Activated CD8-positive, alpha-beta memory T cell treated with anti-CD3 and anti-CD28 coated beads for 1 hour (primary cell): ENCODE measurements at places on chromosomes 4 and X.

GRCh38 chr4:156665780-156666366 lies 305.7 kb downstream of the PDGFC start:
- no peak for DNase-seq

DNA sequence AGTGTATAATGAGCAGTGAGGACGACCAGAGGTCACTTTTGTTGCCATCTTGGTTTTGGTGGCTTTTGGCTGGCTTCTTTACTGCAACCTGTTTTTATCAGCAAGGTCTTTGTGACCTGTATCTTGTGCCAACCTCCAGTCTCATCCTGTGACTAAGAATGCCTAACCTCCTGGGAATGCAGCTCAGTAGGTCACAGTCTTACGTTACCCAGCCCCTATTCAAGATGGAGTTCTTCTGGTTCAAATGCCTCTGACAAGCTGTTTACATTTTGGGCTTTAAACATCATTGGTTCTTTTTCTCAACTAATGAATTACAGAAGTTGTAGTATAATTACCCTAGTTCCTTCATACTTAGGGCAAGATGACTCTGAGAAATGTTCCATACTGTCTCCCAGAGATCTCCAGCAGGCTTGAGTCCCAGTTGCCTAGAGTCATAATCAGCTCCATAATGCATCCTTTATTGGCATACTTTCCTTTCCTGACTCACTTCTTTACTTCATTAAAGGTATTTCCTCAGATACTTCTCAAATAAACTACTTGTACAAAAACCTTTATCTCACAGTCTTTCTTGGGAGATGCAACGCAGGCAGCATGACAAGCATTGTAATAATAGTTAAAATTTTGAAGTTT lies 136.5 kb downstream of the KDM6A start:
- no peak for DNase-seq

GRCh38 chrX:56728321-56728720 lies 722 bp upstream of the NBDY start:
- DNase-seq: no peak

DNA sequence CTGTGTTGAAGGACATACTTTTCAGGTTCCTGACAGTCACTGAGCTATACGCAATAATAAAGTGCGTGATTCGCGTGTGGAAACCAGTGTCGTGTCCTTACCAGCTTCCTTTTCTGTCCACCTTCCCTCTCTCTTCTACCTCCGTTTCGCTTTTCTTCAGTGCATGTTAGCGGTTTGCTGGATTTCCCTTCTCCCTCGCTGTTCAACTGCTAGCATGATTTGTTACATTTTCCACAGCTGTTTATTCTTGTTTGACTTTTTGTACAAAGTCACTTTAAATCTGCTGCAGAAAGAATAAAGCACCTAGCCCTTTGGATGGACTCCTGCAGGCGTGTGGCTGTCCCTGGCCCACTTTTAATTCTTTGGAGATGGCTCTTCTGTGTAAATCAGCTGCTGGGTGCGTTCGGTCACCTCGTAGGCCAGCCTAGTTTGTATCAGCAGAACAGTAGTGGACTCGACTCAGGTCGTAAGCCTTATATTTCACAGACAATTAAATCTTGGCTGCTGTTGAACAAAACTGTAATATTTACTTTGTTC lies 8.9 kb upstream of the HAND2 start:
- DNase-seq: no peak

GRCh38 chr4:69995526-69996016 lies at the start of gene STATH:
STATH (plus strand) TSS chr4:69995966; CDS start chr4:69998438, 2,472 bp downstream.
- no peak for DNase-seq

GRCh38 chrX:103211012-103211715 lies 3.7 kb upstream of the BEX4 start:
- no peak for DNase-seq

- DNase-seq: no peak
These were observed 142.8 kb downstream of the PJA1 start for GRCh38 chrX:69022430-69022829.

DNA sequence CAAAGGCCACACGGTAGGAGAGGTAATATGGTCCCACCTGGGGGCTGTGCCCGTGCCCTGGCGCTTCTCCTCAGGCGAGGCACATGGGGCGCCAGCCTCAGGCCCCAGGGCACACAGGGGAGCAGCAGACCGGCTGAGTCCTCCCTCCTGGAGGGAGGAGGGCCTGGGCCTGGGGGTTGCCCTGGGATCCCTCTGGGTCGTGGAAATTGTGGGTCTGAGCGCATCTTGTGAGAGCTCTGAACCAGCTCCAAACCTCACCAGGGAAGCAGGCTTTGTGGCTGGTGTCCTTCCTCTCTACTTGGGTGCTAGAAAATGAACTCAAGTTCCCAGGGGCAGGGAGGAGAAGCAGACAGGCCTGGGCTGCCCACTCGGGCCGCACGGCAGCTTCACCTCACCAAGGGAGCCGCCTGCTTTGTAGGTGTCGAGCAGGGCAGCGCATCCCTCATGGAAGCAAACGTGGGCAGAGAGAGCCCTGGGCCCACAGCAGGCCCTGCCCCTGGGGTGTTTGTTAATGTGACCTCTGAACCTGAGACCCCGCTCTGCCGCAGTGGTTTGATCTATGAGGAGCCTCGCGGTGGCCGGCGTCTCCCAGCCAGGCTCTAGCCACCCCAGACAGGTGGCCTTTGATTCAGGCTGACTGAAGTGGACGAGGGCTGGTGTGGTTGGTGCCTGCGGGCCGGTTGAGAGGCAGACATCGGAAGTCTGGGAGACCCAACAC lies 10.8 kb downstream of the HTRA3 start:
- no peak for DNase-seq

GRCh38 chr4:14888790-14889572 lies 113.3 kb upstream of the CPEB2 start:
- DNase-seq: no peak

DNA sequence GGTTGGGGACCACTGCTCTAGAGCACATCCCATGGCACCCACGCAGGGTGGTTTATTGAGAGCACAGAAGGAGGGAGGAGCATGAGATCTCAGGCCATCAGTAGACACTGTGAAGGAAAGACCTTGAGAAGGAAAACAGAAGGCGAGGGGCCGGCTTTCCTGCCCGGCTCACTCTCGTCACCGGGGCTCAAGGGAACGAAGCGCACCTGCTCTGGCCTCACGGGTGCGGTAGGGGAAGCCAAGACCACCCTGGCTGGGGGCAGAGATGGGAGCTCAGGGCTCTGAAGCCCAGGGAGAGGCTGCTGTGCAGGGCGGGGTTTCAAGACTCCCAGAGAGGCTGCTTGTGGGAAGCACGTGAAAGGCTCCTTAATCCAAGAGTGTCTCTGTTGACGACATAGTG lies 105.9 kb downstream of the TNIP2 start:
- no peak for DNase-seq

GRCh38 chr4:76744241-76744921 lies 153.6 kb downstream of the SOWAHB start:
- DNase-seq: no peak

DNA sequence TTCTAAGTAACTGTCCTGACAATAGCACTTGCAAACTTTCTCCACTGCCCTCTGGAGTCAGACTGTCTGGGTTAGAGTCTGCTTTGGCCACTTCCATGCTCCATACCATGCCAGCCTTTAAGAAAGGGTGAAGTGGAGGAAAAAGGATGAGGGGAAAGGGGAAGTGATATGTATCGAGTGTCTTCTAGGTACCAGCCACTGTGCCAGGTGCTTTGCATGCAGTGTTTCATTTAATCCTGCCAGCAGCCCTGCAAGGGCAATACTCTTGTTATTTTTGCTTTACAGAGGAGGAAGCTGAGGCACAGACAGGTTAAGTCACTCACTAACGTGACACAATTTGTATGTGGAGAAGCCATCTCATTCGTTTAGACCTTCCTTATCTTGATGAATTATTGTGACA lies 55.6 kb downstream of the RTL9 start:
- DNase-seq: no peak

DNA sequence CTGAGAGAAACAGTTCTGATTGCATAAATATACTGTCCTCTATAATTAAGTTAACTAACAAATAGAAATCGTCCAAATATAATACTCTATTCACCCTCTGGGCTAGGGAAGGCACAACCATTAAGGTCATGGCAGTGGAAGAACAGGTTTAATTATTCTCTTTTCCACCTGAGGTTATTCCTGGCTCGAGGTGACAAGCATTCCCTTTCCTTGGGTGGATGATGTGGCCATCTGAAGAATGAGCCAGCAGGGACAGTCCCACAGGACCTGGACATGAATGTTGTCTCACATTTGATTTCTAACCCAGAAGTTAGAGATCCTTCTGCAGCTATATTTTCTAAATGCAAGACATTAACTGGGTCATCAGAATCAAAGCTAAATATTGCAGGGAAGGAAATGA lies 5.5 kb downstream of the IBSP start:
- DNase-seq: no peak

DNA sequence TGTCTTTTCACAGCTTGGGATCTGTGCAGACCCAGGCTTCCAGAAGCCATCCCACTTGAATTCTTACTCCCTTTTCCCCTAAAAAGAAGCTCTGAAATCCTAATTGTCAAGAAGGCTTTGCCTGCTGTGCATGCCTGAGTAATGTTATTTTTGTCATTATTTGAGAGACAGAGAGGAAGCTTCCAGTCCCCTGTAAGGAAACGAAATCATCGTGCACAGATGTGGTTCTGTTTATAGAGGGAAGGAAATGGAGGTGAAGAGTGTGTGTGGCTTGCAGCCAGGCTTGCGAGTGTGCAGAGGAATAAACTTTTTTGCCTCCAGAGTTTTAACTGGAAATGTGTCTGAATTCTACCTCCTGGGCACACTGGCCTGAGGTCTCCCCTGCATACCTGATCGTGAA lies 70.2 kb downstream of the TBL1X start:
- no peak for DNase-seq

DNA sequence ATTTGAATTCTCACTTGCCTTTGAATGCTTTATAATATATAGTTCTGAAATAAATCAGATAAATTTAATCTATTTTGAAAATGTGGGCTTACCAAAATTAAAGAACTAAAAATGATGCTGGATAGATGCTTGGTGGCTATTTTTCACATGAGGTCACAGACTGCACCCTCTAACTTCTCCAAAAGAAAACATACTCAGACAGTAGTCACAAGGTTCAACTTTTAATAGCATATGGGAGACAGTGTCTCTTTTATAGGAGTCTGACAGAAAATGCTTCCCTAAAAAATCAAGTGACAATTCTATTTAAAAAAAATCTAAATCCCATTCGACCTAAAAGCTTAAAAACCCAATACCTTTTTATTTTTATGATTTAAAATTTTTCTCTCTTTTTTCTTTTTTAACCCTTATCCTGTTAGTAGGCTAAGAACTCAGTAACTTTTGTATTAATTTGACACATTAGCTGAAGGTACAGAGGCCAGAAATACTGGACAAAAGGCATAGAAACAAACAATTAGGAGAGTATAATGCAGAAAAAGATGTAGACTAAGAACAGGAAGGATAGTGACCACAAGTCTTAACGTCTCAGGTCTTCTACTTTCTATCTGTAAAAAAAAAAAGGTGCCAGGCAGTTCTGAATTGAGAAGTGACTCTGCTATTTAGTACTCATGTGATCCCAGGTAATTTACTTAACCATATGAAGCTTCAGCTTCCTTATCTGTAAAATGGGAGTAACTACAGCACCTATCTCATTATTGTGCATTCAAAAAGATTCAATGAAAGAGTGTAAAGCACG lies 7.6 kb downstream of the TIGD4 start:
- DNase-seq: no peak

DNA sequence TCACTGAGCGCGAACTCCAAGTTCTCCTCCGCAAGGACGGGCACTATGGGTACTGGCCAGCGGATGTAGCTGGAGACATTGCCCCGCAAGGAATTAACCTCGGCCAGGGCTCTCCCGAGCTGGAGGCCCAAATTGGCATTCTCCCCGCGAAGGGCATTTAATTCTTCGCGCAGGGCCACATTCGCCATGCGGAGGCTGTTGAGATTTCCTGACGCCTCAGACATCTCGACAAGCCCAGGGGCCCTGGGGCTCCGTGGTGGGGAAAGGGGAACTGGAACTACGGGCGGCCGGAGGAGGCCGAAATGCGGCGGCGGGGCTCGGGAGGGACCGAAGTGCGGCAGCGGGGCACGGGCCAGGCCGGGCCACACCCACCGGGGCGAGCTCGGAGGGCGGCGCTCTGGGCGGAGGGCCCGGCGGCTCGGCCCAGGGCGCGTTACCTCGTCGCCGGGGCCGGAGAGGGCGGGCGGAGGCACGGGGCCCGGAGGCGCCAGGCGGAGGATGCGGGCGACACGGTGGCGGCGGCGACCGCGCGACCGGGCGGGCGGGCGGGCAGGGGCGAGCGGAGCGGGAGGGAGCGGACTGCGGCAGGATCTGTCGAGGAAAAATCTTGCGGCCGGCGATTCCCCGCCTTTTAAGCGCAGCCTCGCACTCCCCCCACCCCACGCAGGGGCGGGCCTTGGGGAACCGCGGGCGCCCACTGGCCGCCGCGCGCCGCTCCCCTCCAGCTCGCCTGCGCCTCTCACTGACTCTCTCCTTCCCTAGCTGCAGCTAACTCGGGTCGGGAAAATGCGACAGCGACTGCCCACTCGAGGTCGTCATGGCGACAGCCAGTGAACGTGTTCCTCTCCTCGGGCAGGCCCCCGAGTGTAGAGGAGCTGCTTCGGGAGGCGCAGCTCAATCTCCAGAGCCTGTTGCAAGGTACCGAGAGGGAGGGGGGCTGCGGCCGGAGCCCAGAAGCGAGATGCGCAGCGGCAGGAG lies at the start of gene RTL5:
TSS of gene RTL5 (minus strand) at position 599 of the 978 bp plus-strand sequence.
- peak; percentile 21 for DNase-seq

DNA sequence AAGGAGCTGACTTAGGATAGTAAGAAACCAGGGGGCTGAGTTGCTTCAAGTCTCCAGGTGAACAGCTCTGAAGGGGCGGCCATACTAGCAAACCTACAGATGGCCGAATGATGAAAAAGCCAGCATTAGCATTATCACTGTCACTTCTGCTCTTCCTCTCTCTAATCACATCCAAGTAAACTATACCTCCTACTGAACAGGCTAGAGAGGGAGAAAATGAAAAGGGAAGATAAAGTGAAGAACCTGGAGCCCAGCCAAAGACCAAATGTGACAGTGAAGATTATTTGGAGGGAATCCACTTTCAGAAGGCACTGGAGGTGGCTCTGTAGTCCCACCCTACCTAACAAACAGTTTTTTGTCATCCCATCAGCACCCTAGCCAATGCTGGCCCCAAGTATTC lies 50.4 kb upstream of the PRPS1 start:
- no peak for DNase-seq

DNA sequence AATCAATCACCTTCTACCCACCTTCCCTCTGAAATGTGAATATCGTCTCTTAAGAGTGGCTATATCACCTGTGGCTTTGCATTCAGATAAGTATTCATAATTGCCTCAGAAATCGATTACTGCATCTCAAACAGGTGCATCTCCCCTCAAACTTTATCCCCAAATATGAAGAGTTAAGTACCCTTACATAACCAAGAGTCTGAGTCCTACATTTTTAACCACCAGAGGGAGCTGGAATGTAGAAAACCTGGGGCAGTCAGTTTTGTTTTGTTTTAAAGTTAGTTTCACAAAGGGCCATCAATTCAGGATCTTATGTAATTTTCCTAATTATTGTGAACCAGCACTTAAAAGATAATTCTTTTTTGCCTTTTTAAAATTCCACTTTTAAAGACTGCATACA lies 5.7 kb downstream of the TCEANC start:
- no peak for DNase-seq
